Mesenteric fat pad (tissue), 1 donor: ENCODE measurements at places on chromosomes 11 and 22. TPM values are rescaled to one million over a fixed set of nuclear protein-coding genes. Genes with fewer than 3 reads are reported as not detected.

GRCh38 chr11:87063982-87064381 is 26.2 kb downstream of the TMEM135 start:
- no peak for DNase-seq

Gene FXYD6
- total RNA-seq, result 21.5 TPM

DNA sequence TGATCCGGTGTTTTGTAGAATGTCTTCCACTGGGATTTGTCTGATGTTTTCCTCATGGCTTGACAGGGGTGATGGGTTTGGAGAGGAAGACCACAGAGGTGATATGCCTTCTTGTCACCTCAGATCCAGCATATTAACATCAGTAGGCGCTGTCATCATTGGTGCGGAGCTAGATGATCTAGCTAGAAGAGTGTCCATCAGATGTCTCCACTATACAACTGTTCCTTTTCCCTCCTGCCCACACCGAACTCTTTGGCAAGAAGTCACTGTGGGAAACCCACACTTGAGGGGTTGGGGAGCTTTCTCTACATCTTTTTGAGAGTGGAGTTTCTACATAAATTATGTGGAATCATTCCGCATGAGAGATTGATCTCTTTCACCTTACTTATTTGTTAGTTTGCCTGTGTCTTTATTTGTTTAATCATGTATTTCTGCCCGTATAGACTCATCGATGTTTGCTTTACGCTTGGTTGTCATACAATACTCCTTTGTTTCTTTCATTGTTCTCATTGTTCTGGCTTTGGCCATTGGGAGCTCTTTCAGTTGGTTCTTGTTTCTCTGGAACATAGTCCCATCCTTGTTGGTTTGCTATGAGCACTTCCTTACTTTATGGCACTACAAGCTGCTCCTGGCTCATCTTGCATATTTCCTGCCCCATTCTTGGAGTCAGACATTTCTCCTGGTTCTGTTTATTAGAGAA is 1420.3 kb downstream of the BRD1 start:
- DNase-seq, result no peak

- no peak for DNase-seq
Measured at GRCh38 chr11:126628450-126628789, 272.9 kb downstream of the ST3GAL4 start.

DNA sequence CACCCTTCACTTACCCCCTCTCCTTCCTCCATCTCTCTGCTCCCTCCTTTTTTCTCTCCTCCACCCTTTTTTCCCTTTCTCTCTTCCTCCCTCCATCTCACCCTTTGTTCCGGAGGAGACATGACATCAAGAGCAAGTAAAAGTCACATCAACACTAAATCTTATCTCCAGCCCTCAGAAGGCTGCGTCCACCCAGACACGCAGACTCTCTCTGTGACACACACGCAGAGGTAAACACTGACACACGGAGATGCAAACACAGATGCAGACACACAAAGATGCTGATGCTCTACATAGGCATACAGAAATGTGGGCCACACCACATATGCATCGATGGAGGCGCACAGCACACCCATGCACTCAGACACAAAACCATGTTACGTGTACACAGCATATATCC is 27.0 kb downstream of the NRXN2 start:
- DNase-seq, result no peak

DNA sequence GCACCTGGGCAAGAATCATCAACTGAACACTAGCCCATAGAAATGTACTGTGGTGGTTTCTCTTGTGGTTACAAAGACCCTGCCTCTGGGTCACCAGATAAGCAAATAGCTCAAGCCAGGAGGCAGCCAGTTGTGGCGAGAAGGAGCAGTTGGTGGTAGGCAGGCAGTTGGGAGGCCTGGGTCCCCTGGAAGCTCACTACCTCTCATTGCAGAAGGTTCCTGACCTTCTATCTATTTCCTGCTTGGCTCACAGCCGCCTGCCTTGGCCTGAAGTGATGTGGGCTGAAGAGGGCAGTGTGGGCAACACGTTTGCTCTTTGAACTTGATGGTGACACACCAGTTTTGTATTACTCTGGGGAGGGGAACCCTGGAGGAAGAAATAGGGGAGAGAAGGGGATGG is 34.7 kb downstream of the NECTIN1 start:
- DNase-seq, result no peak

DNA sequence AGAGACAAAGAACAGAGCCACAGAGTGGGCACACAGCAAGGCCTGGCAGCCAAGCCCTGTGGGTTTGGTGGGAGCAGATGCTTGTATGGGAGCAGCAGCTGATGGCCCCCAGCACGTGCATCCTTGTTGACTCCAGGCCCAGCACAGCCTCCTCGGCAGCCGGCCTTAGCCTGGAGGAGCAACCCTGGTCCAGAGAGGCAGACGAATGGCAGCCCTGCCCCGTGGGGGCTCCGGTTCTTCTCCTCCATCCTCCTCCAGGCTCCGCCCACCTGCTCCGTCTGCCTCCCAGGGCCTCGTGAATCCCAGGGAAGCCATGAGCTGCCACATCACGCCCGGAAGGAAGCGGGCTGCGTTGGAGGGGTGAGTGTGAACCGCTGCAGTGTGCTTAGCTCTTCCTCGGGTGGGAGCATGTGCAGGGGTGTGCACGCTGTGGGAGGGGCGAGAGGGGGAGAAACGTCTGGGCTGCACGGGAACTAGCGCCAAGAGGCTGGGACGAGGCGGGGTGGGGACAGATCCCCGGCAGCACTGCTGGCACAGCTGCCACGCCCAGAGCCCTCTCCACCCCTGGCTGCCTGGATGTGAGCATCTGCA is 36.3 kb upstream of the JAM3 start:
- no peak for DNase-seq

- no peak for DNase-seq
Measured at GRCh38 chr22:42145175-42145574, 14.6 kb upstream of the CYP2D6 start.

Gene MAJIN
- not detected for total RNA-seq

Gene E2F8
- total RNA-seq, result not detected

GRCh38 chr22:46536537-46537224 is 739 bp downstream of the CELSR1 start:
- no peak for DNase-seq

- DNase-seq, result no peak
Measured at GRCh38 chr11:66275396-66275795, 2.6 kb upstream of the CNIH2 start.

Gene PLEKHA7
- 43.2 TPM for total RNA-seq

- no peak for DNase-seq
Measured at GRCh38 chr11:122337704-122338103, 221.7 kb upstream of the BLID start.

Gene VPREB3
- total RNA-seq, result not detected

Gene TOMT
- total RNA-seq, result not detected

DNA sequence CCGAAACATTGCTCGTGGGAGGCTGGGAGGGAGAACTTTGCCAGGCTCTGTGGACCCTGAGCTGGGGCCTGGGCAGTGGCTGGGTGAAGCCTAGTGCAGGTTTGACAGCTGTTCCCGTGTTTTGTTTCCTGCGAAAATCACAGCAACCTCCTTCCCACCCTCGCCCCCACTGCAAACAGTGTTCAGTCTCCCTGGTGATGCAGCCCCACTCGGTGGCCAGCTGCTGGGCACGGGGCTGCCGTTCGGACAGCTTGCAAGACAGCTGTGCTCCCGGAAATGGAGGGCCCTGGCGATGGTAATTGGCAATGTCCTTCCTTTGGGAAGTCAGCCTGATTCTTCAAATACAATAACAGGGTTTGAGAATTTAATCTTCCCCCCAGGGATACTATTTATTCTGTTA is 10.4 kb upstream of the GAL start:
- no peak for DNase-seq
